Activated naive CD8-positive, alpha-beta T cell treated with anti-CD3 and anti-CD28 coated beads, Interleukin-2, amount 10 ng/mL, durations not matched to agents 7 days and 5 days (primary cell): ENCODE measurements at places on chromosomes 1 and 21. TPM values are rescaled to one million over a fixed set of nuclear protein-coding genes. Genes with fewer than 3 reads are reported as not detected.

The RAB42 gene
- 0.50 TPM for total RNA-seq

DNA sequence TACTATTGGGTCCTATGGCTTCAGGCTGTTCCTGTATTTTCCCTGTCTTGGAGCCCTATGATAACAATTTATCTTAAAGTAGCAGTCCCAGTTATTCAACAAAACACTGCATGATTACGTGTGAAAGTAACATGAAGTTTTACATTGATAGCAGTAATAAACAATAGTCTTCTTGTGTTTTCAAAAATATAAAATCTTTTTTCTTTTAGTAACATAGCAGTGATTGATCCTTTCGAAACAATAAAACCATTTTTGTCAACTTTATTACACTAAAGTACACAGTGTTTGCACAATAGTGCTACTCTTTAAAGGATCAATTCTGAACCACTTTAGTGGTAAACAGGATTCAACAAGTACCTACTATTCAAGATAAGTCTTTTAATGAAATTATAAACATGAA is 90.6 kb downstream of the GPATCH2 start:
- no peak for DNase-seq

GRCh38 chr1:55466373-55466772 is 251.2 kb upstream of the USP24 start:
- no peak for DNase-seq

- no peak for DNase-seq
Measured at GRCh38 chr1:94503153-94503552, 38.4 kb downstream of the F3 start.

DNA sequence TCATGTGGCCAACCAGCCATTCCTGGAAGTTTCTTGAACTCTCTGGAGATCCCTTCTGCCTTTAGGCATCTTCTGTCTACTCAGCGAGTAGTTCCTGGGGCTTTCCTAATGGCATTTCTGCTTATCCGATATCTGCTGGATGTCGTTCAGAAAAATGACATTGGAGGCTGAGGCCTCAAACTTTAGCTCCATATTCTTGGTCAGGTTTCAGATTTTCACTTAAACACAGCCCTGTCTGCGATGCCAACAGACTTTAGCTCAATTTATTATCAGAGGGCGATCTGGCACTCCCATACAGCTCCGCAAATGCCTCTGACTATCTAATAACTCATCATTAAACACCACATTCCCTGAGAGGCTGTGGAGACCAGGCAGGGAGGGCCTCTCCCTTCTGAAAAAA is 46.3 kb upstream of the ETS2 start:
- DNase-seq, result no peak

- DNase-seq, result peak; percentile 62
Measured at GRCh38 chr21:44487831-44488230, 32.5 kb downstream of the LRRC3 start.

The RIPPLY3 gene
- total RNA-seq, result not detected

DNA sequence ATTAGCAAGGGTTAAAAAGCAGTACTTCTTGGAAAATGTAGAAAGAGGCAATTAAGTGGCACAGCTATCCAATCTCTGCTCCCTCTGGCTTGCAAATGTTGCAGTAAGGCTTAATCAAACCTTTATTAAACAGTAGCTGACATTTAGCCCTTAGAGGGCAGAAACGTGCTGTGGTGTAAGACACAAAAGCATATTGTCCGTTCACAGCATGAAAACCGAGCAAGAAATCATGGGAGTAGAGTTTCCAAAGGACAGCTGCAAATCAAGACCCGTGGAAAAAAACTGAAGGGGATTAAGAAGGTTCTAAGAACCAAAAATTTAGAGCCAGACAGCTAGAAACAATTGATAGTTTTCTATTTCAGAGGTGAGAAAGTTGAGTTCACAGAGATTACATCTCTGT is 13.1 kb downstream of the ZP4 start:
- DNase-seq, result no peak

The HSPB7 gene
- not detected for total RNA-seq

GRCh38 chr1:94024104-94024792 is 96.7 kb downstream of the ABCA4 start:
- no peak for DNase-seq

The F3 gene
- 0.17 TPM for total RNA-seq

The SUSD4 gene
- not detected for total RNA-seq
